ENCODE measurements at places on chromosomes 6 and 20. TPM values are rescaled to one million over a fixed set of nuclear protein-coding genes. Genes with fewer than 3 reads are reported as not detected.

The ZBTB22 gene
- total RNA-seq, result 31.2 TPM

The CDH22 gene
- not detected for total RNA-seq

The LINC00237 gene
- total RNA-seq, result not detected

The EFCAB8 gene
- under 0.01 TPM for total RNA-seq

The CTCFL gene
- not detected for total RNA-seq

The TRIM40 gene
- total RNA-seq, result not detected

The ZSCAN31 gene
- total RNA-seq, result 5.9 TPM

The NRM gene
- total RNA-seq, result 1.5 TPM

The COL20A1 gene
- total RNA-seq, result not detected

The POU5F1 gene
- total RNA-seq, result under 0.01 TPM

The CLVS2 gene
- not detected for total RNA-seq

The SYS1 gene
- total RNA-seq, result 20.0 TPM

The UBE2C gene
- total RNA-seq, result 12.9 TPM

The KCNK16 gene
- not detected for total RNA-seq

The C6orf141 gene
- total RNA-seq, result 0.77 TPM

The FAM209B gene
- not detected for total RNA-seq

The TP53RK gene
- 19.5 TPM for total RNA-seq

The MYLK2 gene
- not detected for total RNA-seq

The DDX27 gene
- total RNA-seq, result 35.7 TPM

The SYNGAP1 gene
- total RNA-seq, result 7.3 TPM

The KIAA0408 gene
- total RNA-seq, result 1.3 TPM

The FBXL4 gene
- 16.8 TPM for total RNA-seq

The RAMACL gene
- 2.3 TPM for total RNA-seq

The PROKR2 gene
- not detected for total RNA-seq

The TRIM26 gene
- 22.5 TPM for total RNA-seq

The KLC4 gene
- 22.5 TPM for total RNA-seq

The MOXD1 gene
- total RNA-seq, result 89.8 TPM

The KCNB1 gene
- total RNA-seq, result under 0.01 TPM

The TMC2 gene
- total RNA-seq, result under 0.01 TPM

The OPRL1 gene
- total RNA-seq, result 2.6 TPM

The BHLHE23 gene
- total RNA-seq, result not detected

All from fibroblast of lung (primary cell).